Karpas-422 (cell line): ENCODE measurements at places on chromosomes 12 and 14.

DNA sequence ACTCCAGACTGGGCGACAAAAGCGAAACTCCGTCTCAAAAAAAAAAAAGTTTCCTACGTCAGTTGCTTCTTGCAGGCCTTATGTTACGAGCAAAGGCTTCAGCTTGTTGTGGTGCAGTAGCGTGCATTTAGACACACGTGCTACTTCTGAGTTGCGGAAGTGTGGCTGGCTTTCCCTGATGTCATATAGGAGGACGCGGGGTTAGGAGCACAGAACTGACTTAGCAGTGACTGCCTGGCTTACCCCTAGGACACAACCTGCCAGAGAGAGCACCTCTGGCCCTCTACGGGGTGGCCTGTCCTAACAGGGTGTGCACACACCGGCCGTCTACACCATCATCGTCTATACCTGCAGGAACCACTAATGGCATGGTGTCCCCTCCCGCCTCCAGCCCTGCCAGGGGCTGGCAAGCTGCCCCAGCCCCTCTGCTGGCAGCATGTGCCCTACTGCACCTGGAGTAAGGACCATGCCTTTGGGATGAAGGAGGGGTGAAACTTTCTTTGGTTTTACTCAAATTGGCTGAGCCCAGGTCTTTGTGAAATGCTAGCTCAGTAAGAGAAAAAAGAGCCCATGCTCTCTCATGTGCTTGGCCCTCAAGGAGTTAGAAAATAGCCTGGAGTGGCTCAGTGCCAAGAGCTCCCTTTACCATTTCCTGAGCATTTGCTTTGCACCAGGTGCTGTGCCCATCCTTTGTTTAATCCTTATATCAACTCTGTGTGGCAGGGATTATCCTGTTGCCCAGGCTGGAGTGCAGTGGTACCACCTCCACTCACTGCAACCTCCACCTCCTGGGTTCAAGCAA, 1.7 kb upstream of the GPR68 start:
- H3K27ac ChIP-seq = no peak overlapping the region
- no peak overlapping the region for H3K4me3 ChIP-seq
- peak; percentile 67 for DNase-seq

DNA sequence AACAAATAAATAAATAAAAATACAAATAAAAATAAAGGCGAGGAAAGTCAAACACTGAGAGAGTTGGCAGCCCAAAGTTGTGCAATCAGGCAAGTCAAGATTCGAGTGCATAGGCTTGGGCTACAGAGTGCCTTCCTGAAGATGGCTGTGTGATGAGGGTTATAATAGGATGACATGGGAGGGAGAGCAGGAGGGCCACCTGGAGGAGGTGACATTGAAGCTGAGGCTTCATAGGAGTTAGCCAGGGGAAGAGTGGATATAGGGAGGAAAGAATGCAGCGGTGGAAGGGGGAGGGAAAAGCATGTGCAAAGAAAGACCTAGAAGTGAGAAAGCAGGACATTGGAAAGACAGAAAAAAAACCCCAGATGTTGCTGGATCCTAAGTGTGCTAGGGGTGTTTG, 53.1 kb downstream of the YEATS4 start:
- H3K4me1 ChIP-seq = no peaks in the 10 kb centered on the region
- H3K36me3 ChIP-seq = no peaks in the 10 kb centered on the region
- H3K27me3 ChIP-seq = no peaks in the 10 kb centered on the region
- no peak overlapping the region for H3K4me3 ChIP-seq
- DNase-seq = no peak
- no peak overlapping the region for H3K27ac ChIP-seq

DNA sequence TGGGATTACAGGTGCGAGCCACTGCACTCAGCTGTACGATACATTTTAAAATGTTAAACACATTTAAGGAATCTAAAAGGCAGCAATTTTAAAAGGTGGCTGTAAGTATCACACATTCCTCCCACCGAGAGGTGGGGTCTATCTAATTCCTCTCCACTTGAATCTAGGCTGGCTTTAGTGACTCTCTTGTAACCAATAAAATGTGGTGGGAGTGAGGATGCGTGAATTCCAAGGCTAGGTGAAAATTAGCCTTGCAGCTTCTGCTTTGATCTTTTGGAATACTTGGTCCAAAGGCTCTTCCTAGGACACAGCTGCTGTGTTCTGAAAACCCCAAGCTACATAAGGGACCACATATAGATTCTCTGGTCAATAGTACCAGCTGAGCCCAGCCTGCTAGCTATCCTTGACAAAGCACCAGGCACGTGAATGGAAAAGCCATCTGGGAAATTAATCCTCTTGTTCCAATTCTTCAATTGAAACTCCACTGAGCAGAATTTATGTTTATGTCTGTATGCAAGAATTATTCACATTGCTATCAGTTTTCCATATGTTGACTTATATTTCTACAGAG, 8.8 kb upstream of the GPRC5D start:
- H3K4me1 ChIP-seq = no peaks in the 10 kb centered on the region
- no peak overlapping the region for H3K4me3 ChIP-seq
- H3K27me3 ChIP-seq = no peaks in the 10 kb centered on the region
- no peak for DNase-seq

GRCh38 chr12:132736378-132736777, 25.3 kb downstream of the ANKLE2 start:
- H3K27ac ChIP-seq = no peak overlapping the region
- DNase-seq = no peak
- peaks cover 56% of the 10 kb centered on the region for H3K36me3 ChIP-seq
- H3K4me3 ChIP-seq = no peak overlapping the region

- H3K36me3 ChIP-seq = no peaks in the 10 kb centered on the region
- peak overlapping the region; percentile 51 for H3K27ac ChIP-seq
- H3K4me3 ChIP-seq = peak overlapping the region; percentile 52
- H3K4me1 ChIP-seq = peaks cover 54% of the 10 kb centered on the region
- peak; percentile 79 for DNase-seq
Measured at GRCh38 chr14:50001151-50001998, 108.5 kb downstream of the ARF6 start.

- H3K27me3 ChIP-seq = no peaks in the 10 kb centered on the region
- no peaks in the 10 kb centered on the region for H3K4me1 ChIP-seq
- H3K4me3 ChIP-seq = no peak overlapping the region
- DNase-seq = no peak
- H3K36me3 ChIP-seq = peaks cover 45% of the 10 kb centered on the region
Measured at GRCh38 chr12:51103977-51104376, 20.6 kb upstream of the CSRNP2 start.

- no peak overlapping the region for H3K27ac ChIP-seq
- H3K27me3 ChIP-seq = no peaks in the 10 kb centered on the region
- H3K4me3 ChIP-seq = no peak overlapping the region
- H3K4me1 ChIP-seq = no peaks in the 10 kb centered on the region
Measured at GRCh38 chr12:44294649-44295048, 458.8 kb downstream of the TMEM117 start.

DNA sequence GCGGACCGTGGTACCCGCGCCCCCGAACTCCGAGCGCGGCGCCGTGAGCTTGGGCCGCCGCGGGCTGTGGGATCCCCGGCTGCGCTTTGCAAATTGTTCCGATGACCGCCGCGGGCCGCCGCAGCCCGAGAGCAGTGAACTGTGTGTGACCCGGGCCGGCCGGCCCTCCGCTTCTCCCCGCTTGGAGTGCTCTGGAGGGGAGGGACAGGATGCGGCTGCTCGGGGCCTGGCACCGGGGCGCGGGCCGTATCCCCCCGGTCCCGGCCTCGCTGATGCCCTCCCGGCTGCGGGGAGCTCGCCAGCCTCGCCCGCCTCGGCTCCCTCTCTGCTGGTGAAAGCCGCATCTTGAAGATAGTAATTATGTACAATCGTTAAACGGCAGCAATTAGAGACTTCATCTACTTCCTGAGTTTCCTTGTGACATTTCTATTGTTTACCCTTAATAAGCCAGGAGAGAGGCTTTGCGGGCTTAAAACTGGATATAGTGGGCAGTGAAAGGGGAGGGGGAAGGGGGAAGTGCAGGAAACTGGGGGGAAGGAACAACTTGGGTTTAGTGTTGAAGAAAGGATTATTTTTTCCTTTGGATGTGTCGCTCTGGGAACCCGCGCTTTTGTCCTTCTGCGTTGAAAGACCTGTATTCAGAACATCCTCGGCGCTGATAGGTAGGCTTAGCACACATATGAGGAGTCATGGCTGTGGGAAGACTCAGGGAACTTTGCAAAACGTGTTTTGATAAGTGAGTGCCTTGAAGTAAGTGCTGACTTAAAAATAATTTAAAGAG, 1.2 kb downstream of the PELI2 start:
- DNase-seq = no peak
- no peaks in the 10 kb centered on the region for H3K36me3 ChIP-seq
- no peak overlapping the region for H3K27ac ChIP-seq
- H3K4me1 ChIP-seq = peaks cover 13% of the 10 kb centered on the region

DNA sequence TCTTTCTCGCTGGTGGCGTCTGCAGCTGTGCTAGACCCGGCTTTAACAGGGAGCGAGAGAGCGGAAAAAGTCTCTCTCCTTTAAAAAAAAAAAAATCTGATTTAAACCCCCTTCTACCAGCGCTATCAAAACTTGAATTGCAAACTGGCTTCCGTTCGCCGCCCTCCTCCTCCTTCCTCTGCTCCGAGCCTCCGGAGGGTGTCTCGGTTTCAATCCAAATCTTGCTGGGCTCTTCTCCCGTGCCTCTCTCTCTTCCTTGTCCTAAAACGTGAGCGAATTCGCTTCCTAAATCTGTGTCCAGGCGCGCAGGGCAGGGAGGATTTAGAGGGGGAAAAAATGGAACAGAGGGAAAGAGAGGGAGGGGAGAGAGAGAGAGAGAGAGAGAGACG, 272 bp downstream of the TBX3 start:
- H3K4me3 ChIP-seq = no peak overlapping the region
- H3K27ac ChIP-seq = no peak overlapping the region
- no peaks in the 10 kb centered on the region for H3K27me3 ChIP-seq
- no peaks in the 10 kb centered on the region for H3K4me1 ChIP-seq
- H3K36me3 ChIP-seq = no peaks in the 10 kb centered on the region

DNA sequence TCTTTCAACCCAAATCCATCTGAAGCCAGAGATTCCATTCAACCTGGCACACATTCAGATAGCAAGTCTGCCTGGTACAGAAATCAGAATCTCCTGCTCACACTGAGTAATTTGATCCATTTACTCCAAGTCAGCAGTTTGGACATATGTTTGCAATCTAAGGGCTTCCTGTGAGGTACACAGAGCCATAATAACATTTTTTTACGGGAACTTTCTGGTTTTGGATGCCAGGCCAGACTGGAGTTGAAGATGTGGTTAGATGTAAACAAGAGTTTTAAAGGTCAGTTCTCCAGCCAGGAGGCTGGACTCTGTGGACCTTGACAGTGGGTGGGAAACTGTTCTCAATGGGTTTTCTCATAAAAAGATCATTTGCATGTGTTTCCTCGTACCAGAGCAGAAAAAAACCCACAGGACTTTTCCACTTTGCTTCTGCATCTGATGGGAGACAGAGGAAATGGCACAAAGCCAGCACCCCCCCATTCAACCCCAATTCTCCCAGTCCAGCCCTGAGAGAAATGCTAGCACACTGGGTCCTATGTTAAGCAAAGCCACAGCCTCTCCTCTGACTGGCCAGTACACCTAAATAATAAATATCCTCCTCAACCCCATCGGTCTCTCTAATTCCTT, 17.7 kb upstream of the TSPAN11 start:
- H3K4me3 ChIP-seq = no peak overlapping the region
- no peaks in the 10 kb centered on the region for H3K36me3 ChIP-seq
- no peaks in the 10 kb centered on the region for H3K4me1 ChIP-seq
- no peak for DNase-seq

DNA sequence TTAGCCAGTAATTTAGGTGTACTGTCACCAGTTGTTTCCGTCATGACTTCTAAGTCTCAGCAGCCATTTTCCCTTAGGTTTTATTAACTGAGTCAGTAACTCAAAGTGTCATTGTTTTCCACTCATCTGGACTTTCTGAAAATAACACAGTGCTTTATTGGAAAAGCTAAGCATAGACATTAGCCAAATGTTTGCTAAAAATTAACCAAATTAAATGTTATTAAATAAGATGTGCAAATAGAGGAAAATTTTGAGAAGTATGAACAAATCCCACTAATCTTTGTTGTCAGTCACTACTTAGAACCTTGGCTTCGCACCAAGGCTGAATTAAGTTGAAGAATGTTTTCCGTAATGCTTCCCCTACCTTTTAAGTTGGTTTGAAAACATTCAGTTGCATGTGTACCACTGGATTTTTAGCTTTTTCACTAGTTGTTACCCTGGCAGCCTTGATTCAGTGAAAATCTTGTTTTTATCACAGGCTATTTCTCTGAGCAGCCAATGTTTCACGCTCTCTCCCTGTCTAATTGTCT, 43.0 kb downstream of the BORCS5 start:
- no peak for DNase-seq
- no peaks in the 10 kb centered on the region for H3K36me3 ChIP-seq
- no peak overlapping the region for H3K27ac ChIP-seq
- no peak overlapping the region for H3K4me3 ChIP-seq
- H3K27me3 ChIP-seq = no peaks in the 10 kb centered on the region

GRCh38 chr12:122265886-122266229, 436 bp downstream of the VPS33A start:
- H3K36me3 ChIP-seq = peaks cover 7% of the 10 kb centered on the region; the same call in 1 of the 2 replicates
- no peak for DNase-seq
- H3K4me3 ChIP-seq = peak overlapping the region; percentile 87
- H3K27me3 ChIP-seq = no peaks in the 10 kb centered on the region
- peak overlapping the region; percentile 53 for H3K27ac ChIP-seq

GRCh38 chr14:44497148-44497547, 9.9 kb downstream of the FSCB start:
- H3K4me1 ChIP-seq = no peaks in the 10 kb centered on the region
- H3K36me3 ChIP-seq = no peaks in the 10 kb centered on the region
- H3K27ac ChIP-seq = no peak overlapping the region
- DNase-seq = no peak
- no peaks in the 10 kb centered on the region for H3K27me3 ChIP-seq
- no peak overlapping the region for H3K4me3 ChIP-seq

GRCh38 chr12:84502907-84503787, 409.5 kb downstream of the SLC6A15 start:
- no peaks in the 10 kb centered on the region for H3K27me3 ChIP-seq
- H3K4me1 ChIP-seq = no peaks in the 10 kb centered on the region
- no peak overlapping the region for H3K27ac ChIP-seq
- H3K36me3 ChIP-seq = no peaks in the 10 kb centered on the region
- H3K4me3 ChIP-seq = no peak overlapping the region
- peak; percentile 81 for DNase-seq

DNA sequence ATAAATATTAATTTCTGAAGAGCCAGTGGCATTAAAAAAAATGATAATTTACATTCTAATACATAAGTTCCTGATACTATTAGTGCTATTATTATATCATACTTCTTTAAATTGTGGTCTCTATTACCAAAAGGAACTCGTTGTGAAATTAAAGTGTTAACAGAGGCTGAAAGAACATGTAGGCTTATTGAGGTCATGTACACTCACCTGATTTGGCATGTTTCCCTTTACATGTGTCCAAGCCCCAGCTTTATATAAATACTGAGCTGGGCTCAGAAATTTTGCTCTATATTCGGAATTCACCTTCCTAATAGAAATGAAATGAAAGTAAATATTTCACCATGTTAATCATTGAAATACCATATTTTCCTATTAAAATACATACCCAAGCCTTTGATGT, 11.0 kb downstream of the MDM1 start:
- no peak overlapping the region for H3K27ac ChIP-seq
- no peak for DNase-seq
- H3K4me3 ChIP-seq = no peak overlapping the region
- no peaks in the 10 kb centered on the region for H3K27me3 ChIP-seq
